ENCODE measurements at places on chromosomes 16 and 17.

DNA sequence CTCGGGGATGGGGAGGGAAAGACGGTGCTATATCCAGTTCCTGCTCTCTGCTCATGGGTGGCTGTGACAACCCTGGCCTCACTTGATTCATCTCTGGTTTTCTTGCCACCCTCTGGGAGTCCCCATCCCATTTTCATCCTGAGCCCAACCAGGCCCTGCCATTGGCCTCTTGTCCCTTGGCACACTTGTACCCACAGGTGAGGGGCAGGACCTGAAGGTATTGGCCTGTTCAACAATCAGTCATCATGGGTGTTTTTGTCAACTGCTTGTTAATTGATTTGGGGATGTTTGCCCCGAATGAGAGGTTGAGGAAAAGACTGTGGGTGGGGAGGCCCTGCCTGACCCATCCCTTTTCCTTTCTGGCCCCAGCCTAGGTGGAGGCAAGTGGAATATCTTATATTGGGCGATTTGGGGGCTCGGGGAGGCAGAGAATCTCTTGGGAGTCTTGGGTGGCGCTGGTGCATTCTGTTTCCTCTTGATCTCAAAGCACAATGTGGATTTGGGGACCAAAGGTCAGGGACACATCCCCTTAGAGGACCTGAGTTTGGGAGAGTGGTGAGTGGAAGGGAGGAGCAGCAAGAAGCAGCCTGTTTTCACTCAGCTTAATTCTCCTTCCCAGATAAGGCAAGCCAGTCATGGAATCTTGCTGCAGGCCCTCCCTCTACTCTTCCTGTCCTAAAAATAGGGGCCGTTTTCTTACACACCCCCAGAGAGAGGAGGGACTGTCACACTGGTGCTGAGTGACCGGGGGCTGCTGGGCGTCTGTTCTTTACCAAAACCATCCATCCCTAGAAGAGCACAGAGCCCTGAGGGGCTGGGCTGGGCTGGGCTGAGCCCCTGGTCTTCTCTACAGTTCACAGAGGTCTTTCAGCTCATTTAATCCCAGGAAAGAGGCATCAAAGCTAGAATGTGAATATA lies 4.8 kb upstream of the LASP1NB start:
- no peak for DNase-seq

DNA sequence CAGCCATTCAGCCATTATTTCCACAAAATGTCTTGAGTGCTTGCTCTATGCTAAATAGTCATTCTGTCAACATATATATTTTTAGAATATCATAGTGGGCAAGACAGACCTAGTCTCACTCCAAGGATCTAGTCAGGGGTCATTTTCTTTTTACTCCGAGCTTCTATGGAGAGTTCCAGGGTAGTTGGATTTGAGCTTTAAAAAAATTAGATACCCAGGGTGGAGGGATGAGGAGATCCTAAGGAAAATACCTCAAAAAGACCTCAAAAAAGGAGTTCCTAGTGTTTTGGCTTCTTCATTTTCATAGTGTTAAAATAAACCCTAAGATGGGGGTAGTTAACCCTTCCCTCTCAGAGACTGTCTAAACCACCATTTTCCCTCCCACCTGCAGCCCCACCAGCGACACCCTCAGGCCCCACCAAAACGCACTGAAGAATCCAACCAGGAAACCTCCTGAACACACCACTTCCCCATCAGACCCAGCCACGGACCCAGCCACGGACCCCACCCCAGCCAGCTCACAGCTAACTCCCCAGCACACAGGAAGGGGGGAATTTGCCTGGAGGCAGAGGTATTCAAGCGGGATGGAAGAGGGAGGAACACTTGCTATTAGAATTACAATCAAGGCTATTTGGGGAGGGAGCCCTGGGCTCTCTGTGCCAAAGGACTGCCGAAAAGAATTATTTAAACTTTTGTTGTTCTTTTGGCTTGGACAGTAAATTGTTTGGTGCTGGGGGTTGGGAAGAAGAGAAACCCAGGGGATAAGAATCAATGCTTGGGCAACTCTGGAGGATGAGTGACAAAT lies 2.2 kb downstream of the ETV4 start:
- no peak for DNase-seq

DNA sequence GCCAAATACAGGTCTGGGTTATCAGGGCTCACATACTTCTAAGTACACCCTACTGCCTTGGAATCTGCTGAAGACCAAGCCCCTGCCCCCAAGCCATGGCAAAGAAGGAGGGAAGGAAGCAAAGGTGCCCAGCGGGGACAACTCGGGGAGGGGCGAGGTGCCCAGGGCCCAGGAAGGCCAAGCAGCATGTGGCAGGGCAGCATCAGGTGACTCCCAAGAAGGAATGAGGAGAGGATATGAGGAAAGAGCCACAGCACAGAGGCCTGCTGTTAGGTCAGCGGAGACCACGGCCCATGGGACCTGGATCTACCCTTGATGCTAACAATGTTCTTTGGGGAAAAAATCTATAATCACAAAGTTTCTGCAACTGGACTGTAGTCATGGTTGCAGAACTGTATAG lies 142.6 kb upstream of the CRHR1 start:
- no peak for DNase-seq

- DNase-seq = no peak
These were observed 79.7 kb downstream of the VAT1L start for GRCh38 chr16:77868052-77868451.

DNA sequence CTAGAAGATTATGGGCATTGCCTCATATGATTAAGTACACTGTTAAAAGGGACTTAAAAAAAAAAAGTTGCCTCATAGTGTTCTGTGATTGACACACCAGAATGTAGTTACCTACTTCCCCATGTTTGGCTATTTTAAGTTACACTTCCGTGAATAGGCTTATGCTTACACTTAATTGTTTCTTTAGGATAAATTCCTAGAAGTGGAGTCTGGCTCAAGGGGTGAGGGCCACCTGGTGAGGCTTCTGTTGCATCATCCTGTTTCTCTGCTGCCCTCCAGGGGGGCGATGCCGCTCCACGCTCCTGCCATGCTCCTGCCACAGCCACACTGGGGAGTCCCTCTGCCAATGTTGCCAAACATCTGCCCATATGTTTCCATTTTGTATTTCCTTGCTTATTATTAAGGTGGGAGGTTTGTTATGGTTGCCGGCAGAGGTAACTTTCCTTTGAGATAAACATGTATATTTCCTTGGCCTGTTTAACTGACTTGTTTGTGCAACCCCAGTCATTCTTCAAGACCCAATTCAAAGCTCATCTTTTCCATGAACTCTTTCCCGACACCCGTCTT lies 73.1 kb downstream of the KSR1 start:
- DNase-seq = peak; percentile 67

DNA sequence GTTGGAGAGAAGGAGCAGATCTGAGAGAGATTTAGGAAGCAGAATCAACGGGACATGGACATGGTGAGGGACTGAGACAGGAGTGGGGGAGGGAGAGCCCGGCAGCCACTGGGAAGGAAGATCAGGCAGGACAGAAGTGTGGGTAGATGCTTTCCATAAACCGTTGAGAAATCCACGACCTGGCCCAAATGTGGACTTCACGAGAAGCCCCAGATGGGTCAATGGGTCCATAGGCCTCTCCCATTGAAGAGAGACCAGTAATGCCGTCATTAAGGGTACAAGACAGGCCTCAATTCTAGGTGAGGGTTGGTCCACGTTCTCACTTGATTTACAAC lies 530 bp upstream of the CCL22 start:
- no peak for DNase-seq

GRCh38 chr17:50150354-50151040 lies at the start of gene PPP1R9B:
Gene PPP1R9B, minus strand, starts transcription at chr17:50150677. Its CDS starts 164 bp downstream, at chr17:50150513.
- DNase-seq = no peak

DNA sequence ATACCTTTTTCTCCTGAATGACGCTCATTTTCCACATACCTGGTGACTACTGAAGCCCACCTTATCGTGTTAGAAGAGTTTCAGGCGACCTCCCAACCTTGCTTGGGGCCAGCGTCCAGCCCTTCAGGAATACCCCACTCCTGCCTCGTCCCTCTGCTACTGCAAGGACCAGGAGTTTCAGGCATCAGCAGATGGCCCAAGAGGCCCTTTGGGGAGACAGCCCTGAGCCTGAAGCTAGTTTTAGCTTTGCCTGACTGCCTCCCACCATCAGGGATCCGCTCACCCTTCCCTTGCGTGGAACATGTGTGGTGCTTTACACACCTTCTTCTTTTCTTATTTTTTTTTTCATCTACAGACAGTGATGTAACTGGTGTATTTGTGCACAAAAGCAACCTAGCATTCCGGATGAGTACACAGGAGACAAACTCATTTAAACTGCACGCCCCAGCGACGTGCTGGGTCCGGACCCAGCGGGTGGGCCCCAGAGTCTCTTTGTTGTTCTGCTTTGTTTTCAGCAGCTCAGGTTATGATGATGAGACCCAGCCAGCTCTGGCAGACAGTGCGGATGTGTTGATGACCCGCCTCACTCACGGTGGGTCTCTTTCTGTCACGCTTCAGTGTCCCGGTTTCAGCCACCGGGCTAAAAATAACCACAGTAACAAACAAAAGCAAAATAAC lies 242.4 kb downstream of the C16orf95 start:
- no peak for DNase-seq

GRCh38 chr17:58621174-58621573 lies 70.7 kb downstream of the TEX14 start:
- no peak for DNase-seq

DNA sequence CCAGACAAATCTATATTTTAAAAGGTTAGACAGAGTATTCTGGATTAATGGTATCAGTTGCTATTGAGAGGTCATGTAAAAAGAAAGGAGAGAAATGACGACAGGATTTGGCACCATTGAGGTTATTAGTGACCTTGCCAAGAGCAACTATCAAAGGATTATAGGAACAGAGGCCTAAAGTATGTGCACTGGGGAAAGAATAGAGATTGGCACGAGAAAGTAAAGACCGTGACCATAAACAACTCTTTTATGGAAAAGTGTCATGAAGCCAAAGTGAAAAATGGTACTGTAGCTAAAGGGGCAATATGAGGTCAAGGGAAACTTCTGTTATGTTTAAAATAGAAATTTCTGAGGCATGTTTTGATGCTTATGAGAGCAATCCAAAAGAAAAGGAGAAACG lies 115.2 kb upstream of the KIF2B start:
- no peak for DNase-seq

DNA sequence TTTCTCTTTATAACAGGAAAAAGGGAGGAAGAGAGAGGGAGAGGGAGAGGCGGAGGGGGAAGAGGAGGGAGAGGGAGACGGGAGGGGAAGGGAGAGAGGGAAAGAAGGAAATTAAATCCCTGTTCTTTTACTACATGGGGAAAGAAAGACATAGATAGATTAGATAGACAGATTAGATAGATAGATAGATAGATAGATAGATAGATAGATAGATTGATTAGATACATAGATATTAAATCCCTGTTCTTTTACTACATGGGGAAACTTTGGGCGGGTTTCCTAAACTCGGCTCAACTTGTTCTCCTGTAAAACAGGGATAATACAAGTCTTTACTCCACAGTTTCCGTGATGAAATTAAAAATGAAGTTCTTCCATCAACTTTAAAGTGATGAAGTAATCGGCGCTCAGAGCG lies 661 bp downstream of the RFWD3 start:
- DNase-seq = no peak

DNA sequence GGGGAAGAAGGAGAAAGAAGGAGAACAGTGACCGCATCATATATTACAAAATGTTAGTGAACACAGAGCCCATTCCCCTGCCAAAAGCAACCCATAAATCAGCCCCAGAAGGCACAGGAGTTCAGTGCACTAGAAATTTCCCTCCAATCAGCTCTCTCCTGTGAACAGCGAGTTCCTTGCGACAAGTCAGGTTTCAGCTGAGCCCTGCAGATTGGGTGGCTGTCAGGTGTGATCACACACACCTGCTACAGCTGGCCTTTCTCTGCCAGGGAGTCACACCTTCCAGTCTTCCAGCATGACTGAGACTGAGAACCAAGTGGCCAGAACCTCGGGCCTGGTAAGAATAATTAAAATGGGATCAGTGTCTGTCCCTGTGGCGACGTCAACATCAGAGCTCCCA lies 60.2 kb downstream of the SHISA9 start:
- DNase-seq = no peak

- no peak for DNase-seq
These were observed 255.3 kb upstream of the PMFBP1 start for GRCh38 chr16:72427051-72427782.

DNA sequence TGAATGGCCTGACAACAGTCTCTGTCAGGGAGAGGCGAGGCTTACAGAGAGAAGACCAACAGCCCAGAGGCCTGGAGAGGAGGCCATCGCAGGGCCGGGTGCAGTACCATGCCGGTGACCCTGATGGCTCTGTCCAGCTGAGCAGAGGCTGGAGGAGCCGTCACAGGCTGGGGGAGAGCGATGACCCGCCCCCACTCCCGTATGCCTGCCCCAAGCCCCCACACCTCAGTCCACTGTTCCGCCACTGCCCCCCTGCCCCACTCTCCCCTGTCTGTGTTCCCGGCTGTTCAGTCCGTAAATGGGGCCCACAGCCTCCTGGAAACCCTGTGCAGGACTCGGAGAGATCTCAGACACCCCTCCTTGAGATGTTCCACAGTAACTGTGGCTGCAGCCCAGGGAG lies 12.8 kb upstream of the FAM83G start:
- DNase-seq = no peak

DNA sequence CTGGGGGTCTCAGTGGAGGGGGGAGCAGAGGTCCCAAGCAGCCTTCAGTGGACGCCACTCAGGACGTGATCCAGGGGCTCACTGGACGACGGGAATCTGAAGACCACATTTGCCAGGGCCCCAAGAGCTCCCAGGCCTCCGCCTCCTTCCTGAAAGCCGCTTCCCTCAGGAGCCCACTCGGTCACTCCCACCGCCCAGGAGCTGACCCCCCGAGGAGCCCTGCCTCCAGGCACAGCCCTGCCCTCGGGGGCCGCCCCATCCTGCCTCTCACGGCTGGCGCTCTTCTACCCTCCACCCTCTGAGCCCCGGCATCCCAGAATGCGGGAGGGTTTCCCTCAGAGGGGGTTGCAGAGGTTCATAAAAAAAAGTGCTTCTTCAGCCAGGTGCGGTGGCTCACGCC lies 24.2 kb downstream of the TIMM22 start:
- no peak for DNase-seq

- no peak for DNase-seq
These were observed 17.7 kb downstream of the SLC38A10 start for GRCh38 chr17:81277421-81277820.

DNA sequence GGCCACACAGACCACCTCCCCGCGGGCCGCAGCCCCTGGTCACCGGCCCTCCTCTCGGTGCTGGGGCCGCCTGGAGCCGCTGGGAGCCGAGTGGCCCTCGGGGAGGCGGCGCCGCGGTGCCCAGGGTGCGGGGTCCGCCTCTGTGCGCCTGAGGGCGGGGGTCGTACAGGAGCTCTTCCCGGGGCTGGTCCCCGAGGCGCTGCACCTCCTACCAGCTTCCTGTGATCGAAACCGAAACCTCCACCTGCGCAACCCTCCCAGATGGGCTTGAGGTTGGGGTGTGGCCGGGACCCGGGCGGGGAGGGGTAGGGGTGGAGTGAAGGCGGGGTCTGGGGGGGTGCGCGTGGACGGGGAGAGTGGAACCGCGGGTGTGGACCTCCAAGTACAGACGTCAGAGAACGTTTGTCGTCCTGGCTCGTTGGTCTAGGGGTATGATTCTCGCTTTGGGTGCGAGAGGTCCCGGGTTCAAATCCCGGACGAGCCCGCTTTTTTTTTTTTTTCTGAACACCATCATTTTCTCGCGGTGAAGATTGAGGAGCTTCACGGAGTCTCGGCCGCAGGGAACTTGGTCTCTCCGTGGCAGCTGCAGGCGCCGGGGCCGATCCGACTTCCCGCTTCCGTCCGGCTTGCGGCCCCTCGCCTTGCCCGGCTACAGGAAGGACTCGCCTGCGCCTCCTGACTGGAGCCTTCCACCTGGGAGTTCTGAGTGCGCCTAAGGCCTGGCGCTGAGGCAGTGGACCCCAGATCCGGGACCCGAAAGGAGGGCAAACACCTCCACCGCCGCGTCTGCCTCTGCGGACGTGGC lies 23.9 kb downstream of the ZNF213 start:
- peak; percentile 77 for DNase-seq
